ENCODE measurements at places on chromosomes 5 and 9.

DNA sequence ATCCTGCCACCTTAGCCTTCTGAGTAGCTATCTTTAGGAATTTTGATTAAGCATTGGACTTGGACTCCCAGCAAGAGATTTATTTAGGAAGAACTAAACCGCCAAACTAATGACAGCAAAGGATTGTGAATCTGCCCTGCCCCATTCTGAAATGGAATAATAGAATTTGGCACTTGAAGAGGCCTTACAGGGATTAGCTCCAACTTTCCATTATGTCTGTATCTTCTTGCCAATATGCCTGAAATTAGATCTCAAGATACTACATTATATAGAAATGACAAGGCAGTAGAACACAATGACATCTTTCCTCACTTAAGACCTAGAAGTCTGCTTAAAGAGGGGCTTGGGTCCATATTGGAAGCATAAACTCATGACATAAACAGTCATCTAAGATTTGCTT, 77.0 kb upstream of the DPYSL3 start:
- no peak for DNase-seq

- no peak for DNase-seq
Observed at GRCh38 chr9:137167277-137167746, 2.5 kb downstream of the LRRC26 start.

- DNase-seq: no peak
Observed at GRCh38 chr9:105244734-105245028, 230 bp downstream of the SLC44A1 start.

- no peak for DNase-seq
Observed at GRCh38 chr5:154397652-154398406, 48.0 kb upstream of the SAP30L start.

DNA sequence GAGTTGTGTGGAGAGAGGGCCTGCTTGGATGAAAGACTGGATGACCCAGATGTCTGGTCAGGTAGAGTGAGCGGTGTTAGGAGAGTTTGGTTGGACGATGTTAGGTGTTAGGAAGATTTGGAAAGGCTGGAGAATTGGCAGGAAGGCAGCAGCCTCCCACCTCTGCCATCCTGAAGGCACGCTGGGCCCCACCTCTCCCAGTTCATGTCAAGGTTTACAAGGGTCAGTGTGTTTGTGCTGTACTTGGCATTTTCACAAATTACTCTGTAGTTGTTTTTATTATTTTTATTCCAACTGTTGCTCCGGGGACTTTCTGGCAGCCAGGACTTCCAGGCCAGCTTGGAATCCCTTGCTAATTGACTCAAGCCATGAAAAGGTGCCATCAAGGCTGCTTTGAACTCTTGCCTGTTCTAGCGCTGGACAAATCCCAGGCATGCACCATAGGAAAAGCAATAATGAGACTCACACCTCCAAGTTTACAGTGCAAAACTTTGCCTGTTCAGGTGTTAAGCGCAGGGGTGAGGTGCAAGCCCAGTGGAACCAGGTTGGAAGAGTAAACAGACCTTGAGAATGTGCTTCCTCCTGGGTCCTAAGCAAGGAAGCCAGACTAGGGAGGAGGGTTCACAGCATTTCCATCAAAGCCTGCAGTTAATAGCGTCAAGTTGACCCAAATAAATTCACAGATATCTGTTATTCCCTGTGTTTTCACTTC, 41.7 kb upstream of the KLF9 start:
- no peak for DNase-seq

GRCh38 chr5:51033215-51033614, 350.0 kb upstream of the ISL1 start:
- DNase-seq: no peak

All from stimulated activated CD8-positive, alpha-beta memory T cell treated with anti-CD3 and anti-CD28 coated beads, Interleukin-7, amount 100 ng/mL, for 4 hours (primary cell).